ENCODE measurements at places on chromosomes 16 and 17.

DNA sequence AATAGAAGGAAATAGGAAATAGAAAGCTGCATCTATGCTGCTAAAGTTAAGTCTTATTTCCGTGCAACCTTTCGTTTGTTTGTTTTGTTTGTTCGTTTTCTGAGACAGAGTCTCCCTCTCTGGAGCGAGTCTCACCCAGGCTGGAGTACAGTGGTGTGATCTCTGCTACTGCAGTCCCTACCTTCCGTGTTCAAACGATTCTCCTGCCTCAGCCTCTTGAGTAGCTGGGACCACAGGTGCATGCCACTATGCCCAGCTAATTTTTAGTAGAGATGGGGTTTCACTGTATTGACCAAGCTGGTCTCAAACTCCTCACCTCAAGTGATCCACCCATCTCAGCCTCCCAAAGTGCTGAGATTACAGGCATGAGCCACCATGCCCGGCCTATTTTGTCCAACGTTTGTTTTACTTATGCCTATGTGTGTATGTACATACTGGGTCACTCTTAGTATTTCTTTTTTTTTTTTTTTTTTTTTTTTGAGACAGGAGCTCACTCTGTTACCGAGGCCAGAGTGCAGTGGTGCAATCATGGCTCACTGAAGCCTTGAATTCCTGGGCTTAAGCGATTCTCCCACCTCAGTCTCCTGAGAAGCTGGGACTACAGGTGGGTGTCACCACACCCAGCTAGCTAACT lies 16.8 kb downstream of the BMERB1 start:
- no peak for ATAC-seq

- ATAC-seq: no peak
Observed at GRCh38 chr17:48593126-48593829, at the start of gene HOXB5. Gene HOXB5, minus strand, starts transcription at chr17:48593779. Its CDS starts 97 bp downstream, at chr17:48593682.

DNA sequence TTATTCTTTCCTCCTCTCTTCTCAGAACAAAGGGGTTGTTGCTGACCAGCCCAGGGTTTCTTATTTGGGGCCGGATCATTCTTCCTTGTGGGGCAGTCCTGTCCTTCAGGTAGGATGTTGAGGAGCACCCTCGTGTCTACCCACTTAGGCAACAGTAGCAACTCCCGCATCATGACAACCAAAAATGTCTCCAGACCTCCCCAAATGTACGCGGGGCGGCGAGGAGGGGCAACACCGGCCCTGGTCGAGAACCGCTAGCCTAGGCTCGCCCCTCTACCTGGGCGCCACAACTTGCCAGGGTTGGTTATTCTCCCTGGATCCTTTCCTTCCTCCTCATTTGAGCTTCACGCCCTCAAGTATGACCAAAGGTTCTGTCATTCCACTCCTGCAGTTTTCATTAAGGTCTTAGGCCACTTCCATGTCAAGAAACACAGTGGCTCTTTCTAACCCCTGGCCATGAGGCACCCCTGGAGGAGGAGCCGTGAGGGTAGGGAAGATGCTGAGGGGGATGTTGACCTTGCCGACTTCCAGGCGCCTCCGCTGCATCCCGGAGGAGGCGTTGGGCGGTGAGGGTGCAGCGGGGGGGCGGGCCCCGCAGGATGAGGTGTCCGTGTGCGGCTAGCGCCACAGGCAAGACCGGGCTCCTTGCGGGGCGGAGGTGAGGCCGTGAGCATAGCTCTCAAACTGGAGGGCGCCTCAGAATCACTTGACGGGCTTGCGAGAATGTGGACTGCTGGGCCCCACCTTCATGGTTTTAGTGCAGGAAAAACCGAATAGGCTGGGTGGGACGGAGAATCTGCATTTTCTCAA lies 712 bp upstream of the SPECC1 start:
- peak; percentile 34 for ATAC-seq

DNA sequence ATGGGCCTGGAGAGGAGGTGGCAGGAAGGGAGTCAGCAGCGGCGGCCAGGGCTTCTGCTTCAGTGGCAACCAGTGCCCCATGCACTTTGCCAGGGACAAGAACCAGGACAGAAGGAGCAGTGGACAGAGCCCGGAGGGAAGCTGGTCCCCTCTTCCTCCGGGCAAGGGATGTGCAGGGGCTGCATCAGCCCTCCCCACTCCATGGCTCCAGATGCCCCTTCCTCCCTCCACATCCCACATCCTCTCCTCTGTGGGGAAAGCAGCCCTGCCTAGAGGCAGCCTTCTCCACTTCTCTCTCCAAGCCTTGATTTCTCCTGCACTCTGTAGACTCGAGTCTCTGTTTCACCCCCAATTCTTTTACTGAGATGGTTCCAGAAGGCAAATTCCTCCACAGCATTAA lies 50.4 kb downstream of the AIPL1 start:
- ATAC-seq: no peak

DNA sequence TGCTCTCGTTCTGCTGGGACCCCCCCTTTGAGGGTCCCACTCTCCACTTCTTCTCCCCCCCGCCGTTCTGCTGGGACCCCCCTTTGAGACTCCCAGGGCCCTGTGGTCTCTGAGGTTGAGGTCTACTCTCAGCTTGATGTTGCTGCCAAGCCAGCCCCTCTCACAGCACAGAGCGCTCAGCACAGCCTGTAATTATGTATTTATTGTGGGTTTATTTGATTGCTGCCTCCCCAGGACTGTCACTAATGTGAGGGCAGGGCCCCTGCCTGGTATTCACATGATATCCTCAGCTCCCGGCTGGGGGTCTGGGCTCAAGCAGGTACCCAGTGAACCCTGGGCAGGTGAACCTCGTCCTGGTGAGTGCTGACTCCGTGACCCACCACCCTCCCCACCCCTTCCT lies 35.4 kb downstream of the ACTG1 start:
- ATAC-seq: no peak

DNA sequence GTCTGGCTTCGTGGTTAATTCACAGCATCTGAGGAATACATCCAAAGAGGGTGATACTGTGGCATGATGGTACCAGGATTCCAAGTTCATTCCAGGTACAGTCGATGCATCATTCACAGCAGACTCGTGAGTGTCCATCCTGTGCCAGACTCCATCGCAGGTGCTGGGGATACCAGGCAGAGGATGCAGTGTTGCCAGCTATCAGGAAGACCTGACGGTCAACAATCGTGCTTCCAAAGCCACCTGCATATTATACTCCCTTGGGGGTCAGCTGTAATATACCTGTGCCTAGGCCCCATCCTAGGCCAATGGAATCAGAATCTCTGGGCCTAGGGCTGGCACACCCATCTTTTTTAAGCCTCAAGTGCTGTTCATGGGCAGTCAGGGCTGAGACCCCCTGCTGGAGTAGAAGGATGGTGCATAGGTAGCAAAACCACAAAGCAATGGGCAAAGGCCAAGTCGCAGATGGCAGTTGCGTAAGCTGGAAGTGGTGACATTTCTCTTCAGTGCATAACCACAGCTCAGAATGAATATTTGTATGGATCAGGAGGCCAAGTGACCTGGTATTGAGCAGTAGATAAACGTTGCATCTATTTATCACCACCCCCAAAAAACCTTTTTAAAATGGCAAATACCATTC lies 42.9 kb upstream of the C16orf78 start:
- no peak for ATAC-seq

DNA sequence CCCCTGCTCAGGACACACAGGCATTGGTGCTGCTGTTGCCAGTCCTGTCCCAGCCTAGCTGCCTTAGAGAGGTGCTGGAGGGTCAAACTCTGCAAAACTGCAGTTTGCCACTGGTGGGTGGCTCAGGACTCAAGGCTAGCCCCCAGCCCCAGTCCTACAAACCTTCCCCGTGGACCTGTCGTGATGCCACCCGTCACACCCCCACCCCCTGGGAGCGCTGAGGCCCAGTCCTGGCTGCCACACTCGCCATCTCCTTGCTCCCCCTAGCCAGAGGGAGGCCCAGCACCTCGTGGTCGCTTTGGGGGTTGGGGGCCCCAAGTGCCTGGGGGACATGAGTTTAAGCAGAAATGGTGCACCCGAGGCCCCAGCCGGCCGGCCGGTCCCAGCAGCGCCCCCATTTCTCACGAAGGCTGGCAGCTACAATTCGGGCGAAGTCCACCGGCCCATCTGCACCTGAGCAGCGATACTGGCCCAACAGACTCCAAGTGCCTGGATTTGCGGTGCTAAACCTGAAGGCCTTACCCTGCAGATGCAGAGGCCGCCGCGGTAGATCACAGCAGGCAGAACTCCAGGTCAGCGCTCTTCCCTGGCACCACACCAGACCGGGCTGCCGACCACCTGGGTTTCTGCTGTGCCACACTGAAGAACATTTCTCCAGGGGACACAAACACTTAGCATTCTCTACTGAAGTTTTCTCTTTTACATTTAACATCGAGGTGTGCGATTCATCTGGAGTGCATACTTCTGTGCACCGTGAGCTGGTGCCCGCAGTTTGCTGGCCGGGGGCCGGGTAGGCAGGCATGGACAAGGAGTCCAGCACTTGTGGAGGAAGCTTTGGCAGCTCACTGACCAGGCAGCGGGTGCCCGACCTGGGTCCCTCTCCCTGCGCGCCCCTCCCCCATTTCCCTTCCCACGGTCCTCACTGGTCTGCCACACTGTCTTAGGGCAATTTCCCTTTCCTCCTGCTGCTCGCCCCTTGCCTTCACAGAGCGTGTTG lies 130.0 kb downstream of the KCNJ12 start:
- no peak for ATAC-seq

DNA sequence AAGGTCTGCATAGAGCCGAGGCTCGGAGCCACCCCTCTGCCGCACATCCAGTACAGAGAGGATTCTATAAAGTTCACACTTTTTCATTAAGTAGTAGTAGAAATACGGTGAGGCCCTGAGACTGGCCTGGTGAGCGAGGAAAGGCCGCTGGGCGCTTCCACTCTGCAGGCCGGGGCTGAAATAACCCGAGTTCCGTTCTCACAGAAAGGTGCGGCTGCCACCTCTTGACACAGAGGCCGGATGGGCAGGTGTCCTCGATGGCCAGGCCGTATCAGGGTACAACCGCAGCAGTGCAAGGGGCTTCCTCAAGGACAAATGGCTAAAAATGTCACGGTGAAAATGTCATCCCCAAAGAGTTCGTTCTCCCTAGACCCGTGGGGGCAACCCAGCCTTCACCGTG lies 770 bp upstream of the PCYT2 start:
- no peak for ATAC-seq

- no peak for ATAC-seq
Observed at GRCh38 chr17:77756846-77757560, 201.5 kb upstream of the TNRC6C start.

DNA sequence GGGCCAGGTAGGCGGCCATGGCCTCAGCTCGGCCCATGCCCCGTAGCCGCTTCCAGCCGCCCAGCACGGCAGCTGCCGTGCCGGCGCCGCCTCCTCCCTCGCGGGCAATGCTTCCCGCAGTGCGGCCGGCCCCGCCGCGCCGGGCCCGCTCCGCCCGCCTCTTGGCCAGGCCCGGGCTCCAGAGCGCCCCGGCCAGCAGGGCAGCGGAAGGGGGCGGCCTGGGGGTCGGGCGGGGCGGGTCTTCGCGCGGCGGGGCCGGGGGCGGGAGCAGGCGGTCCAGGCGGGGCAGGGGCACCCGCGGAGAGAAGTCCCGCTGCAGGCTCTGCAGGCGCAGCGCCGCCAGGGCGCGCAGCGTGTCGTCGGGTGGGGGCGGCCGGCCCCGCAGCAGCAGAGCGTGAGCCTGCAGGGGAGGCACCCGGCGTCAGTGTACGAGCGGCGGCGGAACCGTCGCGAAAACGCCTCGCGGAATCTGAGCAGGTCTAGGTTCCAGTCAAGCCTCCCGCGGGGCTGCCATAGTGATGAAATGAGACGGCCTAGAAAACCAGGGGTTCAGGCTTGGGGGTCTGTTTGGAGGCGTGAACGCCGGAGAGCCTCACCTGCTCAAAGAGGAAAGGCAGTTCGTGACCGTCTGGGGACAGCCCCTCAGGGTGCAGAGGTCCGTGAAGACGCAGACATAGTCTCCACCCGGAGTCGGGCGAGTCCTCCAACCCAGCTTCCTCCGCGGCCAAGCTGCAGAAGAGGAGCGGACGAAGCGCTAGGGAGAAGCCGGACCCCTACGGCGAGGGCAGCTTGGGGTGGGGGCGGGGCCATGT lies 6.6 kb downstream of the PLEKHH3 start:
- ATAC-seq: peak; percentile 79

DNA sequence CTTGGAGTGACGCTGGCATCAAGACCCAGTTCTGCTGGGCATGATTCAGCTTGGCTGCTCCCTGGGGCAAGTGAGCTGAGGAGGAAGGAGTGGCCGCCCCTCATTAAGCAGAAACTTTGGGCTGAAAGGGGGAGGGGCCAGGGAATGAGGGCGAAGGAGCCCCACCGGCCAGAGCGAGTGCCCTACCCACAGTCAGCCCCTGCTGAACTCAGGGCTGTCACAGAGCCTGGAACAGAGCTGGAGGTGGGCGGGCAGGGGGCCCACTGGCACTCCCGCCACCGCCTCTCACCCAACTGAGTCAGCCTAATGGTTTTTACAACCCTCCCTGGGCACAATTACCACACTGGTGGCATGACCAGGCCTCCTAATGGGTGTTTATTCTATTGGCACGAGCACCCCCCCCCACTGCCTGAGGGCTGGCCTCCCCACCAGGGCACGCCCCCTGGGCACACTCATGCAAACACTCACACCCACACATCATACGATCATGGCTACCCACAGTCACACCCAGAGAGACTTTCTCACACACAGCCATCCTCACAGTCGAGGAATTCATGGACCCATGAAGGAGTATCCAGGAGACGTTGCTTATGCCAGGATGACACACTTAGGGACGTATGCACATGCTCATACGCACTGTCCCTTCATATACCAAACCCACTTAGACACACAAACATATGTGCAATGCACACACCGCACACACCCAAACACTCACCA lies 19.2 kb downstream of the UNC119 start:
- no peak for ATAC-seq

DNA sequence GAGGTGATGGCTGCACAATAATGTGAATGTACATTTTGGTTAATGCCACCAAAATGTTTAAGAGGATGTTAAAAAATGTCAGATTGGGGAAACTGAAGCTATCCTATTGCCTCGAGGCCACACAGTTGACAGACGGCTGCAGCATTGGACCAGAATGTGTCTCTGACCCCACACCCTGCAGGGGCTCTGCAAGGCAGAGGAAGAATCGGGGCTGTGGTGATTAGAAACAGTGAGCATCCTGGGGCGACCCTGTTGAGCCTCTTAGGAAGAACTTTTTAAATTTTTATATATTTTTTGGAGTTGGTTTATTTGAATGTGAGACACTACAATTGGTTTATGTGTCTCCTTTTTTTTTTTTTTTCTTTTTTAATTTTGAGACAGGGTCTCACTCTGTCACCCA lies 15.0 kb upstream of the ADORA2B start:
- ATAC-seq: no peak

GRCh38 chr16:55655381-55655896 lies 349 bp upstream of the SLC6A2 start:
- no peak for ATAC-seq

- ATAC-seq: no peak
Observed at GRCh38 chr16:27287051-27287811, 18.7 kb upstream of the NSMCE1 start.

DNA sequence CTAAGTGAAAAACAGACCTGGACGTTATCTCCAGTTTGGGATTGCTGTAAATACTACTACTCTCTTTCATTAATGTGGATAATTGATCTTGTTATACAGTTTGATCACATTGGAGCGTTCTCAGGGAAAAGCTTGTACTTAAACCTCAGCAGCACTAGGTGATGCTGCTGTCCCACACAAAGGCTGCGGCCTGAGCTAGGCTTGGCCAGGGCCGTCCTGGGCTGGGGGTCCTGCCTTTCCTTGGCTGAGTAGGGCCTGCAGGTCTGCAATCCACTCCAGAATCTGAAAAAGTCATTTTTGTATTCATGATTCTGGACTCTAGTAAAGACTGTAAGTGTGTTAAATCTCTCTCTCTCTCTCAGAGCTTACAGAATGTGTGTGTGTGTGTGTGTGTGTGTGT lies 23.7 kb upstream of the PMFBP1 start:
- no peak for ATAC-seq

GRCh38 chr17:72590382-72590781 lies 469.6 kb downstream of the SOX9 start:
- no peak for ATAC-seq
